ENCODE measurements at places on chromosomes 16 and 17.

DNA sequence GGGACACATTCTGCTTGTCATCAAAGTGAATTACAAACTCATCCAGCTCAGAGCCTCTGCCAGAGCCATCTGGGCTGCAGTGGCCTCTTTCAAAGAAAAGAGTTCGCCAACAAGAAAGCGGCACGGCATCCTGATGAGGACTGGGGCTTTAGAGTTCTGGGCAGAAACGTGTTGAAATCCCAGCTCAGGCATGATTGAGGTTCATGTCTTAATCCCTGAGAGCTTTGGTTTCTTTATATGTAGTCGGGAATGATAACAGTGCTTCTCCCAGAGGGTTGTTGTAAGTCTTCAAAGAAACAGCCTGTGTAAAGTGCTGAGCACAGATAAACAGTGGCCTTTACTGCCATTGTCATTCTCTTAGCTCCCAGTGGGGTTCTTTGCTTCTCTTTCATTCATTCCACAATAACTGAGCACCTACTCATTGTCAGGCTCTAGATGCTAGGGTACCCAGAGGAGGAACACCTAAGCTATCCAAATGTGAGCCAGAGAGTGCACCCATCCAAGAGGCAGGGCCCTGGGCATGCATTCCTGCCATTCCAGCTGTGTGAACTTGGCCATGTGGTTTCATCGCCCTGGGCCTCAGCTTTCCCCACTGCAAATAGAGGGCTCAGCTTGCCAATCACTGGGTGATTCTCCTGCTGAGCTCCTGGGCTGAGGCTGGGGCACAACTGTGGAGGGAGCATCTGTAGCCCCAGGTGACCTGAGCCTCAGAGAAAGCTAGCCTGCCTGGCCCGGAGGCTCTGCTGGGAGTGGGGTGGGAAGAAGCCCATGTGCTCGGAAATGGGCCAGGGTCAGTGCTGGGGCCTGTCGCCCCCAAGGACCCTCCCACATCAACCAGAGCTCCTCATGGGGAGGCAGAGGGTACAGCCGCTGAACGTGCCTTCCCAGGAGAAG, 38.3 kb upstream of the CRHR1 start:
- DNase-seq, result no peak

DNA sequence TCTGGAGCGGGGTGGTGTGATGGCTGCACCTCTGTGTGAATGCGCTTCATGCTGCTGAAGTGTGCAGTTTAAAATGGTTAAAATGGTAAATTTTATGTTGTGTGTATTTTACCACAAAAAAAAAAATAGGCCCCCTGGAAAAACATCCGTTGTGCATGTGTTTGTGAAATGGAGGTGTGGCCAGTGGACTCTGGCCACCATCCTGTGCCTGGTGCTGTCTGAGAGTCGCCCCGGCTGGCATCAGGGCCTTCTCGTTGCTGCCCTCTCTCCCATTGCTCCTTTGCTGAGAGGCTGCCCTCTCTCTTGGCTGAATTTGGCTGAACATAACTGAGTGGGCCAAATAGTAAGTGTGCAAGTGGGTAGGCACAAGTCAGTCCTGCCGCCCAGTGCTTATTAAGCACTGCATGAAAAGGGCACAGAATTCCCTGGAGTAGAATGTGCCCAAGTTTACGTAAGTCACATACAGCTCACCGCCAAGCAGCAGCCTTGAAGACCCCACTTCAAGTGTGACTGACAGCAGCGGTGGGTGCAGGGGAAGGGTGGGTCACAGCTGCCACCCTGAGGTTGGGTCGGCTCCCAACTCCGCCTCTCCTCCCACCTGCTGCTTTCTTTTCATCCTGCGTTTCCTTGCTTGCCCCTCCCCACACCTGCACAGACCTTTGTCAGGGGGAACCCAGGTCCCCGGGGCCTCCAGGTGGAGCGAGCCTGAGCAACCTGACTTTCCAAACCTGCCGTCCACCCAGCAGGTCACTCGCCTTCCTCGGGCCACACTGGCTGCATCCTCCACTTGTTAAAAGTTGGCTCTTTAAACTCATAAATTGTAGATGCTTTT, 46.8 kb downstream of the FOXK2 start:
- DNase-seq, result no peak

DNA sequence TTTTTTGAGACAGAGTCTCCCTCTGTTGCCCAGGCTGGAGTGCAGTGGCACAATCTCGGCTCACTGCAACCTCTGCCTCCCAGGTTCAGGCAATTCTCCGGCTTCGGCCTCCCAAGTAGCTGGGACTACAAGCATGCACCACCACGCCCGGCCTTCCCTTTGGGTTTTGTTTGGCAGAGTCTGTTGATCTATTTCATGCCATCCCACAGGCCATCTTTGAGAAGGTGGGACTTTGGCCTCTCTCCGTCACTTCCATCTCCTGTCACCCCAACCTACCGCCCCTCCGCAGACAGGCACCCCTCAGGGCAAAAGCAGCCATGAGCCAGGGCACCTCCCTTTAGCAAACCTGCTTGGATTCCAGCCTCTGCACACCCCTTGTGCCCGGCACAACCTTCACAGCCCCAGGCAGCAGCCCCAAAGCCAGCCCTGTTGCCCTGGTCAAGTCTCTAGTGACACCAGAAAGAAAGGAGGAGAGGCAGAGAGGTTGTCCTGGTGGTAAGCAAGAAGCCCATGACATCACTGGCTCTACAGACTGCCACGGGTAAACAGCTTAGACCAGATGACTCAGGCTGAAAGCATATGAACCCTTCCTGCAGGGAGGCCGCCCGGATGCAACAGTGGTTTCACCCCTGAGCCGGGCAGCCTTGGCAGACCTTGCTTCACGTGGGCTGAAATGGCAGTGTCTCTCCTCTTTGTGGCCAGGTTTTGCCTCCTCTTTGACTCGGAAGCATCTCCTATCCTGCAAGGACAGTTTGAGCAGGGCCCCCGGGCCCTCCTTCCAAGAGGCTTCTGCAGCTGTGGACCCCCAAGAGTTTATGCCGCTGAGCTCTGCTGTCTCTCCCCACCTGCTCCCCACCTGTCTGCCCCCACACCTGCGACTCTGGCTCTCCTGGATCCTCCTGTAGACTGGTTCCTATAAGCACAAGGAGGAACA, 8.1 kb upstream of the TIMP2 start:
- no peak for DNase-seq

DNA sequence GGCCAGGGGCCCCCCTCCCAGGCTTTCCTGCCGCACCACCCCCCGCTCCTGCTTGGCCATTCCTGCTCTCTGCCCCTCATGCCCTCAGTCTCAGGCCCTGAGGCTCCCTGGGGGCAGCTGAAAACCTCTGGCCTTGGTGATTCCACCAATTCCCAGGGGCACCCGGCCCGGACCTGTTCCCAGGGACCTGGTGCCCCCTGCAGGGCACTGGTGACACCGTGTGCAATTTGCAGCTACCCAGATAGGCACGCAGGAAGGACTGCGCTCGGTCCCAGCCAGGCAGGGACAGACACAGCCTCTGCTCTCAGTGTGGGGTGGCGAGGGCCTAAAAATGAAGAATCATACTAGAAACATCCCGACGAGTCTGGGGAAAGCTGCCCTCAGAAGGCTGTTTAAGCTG, 13.4 kb downstream of the WFDC1 start:
- DNase-seq, result no peak

GRCh38 chr16:79519448-79519847, 81.1 kb downstream of the MAF start:
- DNase-seq, result no peak

GRCh38 chr16:85554889-85555718, 58.0 kb upstream of the GSE1 start:
- peak; percentile 62 for DNase-seq

GRCh38 chr17:3524024-3524423, 33.6 kb downstream of the TRPV3 start:
- DNase-seq, result no peak

DNA sequence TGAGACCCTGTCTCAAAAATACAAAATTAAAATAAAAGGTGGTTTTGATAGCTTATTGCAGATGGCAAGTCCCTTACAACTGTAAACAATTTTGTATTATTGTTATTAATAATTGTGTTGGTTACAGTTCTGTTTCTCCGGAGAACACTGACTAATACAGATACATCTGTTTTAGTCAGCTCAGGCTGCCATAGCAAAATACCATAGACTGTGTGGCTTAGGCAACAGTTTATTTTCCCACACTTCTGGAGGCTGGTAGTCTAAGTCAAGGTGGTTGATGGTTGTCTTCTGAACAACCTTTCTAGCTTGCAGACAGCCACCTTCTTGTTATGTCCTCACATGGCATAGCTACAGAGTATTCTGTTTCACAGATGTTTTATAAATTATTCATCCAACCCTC, 14.2 kb upstream of the IL21R start:
- no peak for DNase-seq

DNA sequence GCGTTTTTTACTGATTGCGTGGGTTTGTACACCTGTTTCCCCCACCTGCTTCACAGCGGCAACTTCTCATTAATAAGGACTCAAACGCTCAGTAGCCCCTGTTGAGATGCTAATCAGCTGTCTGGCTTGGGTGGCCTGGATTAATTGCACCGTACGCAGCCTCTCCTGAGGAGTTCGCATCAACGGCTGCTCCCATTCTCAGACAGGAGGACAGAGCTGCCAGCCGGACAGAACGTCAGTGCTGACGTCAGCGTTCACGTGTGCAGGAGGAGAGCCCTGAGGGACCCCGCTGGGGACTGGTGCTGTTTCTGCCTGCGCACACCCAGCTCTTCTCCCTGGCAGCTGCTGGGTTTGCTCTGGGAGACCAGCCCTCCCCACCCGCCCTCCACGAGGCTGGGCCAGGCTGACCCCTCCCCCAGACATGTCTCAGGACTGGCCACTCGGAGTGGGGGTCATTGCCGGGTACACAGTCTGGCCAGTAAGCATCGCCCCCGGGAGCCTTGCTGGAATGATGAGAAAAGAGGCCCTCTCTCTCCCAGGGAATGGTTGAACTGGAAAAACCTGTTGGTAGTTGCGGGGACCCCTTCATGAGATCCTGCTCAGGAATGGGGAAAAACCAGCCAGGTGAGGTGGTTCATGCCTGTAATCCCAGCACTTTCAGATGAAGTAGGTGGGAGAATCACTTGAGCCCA, 5.7 kb upstream of the BANP start:
- peak; percentile 90 for DNase-seq

DNA sequence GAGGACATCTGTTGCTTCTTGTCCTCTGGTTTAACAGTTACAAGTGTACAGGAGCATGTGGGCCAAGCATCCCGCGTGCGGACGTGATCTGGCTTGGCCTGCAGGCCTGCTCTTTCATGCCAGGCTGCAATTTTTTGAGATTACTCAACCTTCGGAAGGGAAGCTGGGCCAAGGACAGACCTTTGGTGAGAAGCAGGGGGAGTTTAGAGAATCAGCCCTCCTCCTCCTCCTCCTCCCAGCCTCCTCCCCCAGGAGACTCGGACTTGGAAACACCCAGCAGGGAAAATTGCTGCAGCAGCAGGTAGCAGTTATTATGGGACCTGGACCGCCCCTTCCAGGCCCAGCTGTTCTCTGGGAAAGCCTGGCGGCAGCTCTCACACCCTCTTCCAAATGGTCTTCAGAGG, 5.1 kb upstream of the KLHL36 start:
- DNase-seq, result no peak

GRCh38 chr17:21508211-21508610, 132.1 kb downstream of the KCNJ12 start:
- no peak for DNase-seq

DNA sequence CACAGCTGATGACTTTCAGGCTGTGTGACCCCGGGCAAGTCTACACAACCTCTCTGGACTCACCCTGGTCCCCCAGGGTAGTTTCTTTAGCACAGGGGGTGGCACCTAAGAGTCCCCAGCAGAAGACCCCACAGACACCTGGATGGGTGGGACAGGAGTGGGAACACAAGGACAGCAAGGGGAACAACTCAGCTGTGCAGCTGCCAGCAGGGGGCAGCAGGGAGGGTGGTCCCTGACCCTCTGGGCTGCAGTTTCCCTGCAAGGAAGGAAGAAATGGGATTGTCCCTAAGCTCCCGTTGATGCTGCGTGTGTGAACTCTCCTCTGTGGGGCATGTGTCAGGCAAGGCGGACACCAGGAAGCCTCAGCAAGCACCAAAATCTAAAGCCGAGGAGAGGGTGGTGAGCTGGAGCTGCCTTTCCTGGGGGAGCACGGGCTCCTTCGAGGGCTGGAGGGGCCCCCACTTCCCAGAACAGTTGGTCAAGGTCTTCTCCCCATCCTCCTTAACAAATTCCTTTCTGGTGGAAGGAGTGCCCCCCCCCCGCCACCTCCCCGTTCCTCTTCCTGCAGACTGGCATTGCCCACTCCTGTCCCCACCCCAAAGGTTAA, 24.1 kb upstream of the CDH5 start:
- DNase-seq, result peak; percentile 48

DNA sequence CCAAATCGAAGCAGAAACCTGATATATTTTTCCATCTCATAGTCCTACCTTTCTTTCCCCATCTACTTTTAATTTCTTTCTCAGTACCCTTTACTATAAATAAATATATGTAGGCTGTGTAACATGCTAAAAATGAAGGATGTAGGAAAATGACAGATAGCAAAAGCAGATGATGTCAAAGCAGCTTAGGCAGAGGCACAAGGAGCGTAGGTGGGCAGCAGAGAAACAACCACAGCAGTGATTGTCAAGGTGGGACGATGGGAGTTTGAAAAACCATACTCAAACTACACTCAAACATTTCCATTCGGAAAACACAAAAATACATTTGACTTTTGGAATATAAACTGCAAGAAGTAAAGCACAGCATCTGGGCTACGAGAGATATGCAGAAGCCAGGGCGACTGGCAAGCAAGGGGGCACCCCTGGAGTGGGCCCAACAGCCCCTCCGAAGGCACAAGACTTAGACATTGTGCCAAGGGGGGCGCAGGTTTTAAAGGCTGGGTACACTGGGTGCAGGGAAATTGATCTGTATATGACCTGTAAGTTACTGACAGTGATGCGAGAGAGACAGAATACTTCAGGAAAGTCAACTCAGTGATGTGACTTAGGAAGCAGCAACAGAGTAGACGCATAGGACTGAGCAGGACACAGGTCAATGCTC, 31.1 kb downstream of the SNN start:
- DNase-seq, result no peak

DNA sequence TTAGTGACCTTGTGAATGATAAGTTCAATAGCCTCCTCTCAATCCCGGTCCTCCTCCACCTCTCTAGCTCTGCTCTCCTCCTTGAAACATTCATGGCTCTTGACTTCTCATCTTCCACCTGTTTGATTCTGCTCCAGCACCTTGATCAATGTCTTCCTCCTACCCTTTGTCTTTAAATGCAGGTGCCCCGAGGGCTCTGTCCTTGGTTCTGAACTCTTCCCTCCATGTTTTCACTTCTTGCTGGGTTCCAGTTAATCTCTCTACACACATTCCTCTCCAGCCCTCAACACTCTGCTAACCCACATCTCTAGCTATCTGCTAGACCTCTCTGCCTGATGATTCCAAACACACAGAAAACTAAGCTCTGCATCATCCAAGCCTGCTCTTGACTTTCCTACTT, 13.4 kb downstream of the CD300E start:
- DNase-seq, result no peak

- no peak for DNase-seq
Measured at GRCh38 chr17:78211032-78211431, 3.0 kb upstream of the BIRC5 start.

GRCh38 chr16:84207879-84208278, 16.9 kb downstream of the ADAD2 start:
- DNase-seq, result no peak

DNA sequence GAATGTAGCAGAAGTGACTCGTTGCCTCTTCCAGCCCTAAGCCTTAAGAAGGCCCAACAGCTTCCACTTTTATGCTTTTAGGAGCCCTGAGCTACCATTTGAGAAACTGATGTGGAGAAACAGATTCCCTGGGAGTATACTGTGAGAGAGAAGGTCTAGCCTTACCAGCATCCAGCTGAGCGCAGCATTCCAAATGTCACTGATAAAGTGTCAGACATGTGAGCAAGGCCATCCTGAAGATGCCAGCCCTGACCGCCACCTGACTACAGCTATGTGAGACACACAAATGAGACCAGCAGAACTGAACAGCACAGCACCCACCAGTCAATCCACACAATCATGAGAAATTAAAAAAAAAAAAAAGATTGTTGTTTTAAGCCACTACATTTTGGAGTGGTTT, 18.6 kb upstream of the MED13 start:
- no peak for DNase-seq

Measured in NCI-H1092 treated with DMSO at 0.1 percent for 48 hours (cell line).